Sigmoid colon (tissue), 7 donors: ENCODE measurements at places on chromosomes 7 and 10. TPM values are rescaled to one million over a fixed set of nuclear protein-coding genes. Genes with fewer than 3 reads are reported as not detected.

DNA sequence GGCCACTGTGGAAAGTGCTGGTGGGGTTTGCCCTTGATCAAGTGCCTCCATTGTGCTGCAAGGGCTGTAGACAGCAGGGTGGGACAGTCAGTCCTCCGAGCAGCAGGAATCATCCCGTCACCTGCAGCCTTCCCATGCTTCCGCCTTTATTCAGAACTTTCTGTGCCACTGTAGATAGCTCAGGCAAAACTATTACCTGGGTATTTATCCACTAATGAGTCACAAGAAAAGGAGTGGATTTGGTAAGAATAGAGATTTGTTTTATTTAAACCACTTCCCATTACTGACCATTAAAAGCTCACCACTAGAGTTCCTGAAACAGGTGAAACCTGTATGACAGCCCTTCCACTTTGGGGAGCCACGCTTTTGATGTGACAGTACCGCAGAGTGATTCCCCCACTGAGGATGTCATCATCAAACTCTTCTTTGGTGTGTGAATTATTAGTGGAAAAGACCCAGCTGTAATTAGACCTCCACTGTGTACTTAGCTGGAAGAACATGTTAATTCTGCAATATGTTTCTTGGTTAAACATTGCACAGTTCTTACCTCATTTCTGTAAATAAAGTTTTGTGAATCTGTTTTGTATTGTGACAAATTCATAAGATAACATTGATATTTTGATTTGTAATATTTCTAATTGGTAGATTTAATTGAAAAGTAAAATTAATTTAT lies 208.8 kb downstream of the MLLT10 start:
- H3K4me1 ChIP-seq, result no peaks in the 10 kb centered on the region
- H3K27ac ChIP-seq, result no peak overlapping the region
- H3K36me3 ChIP-seq, result peaks cover 23% of the 10 kb centered on the region
- no peaks in the 10 kb centered on the region for H3K27me3 ChIP-seq
- DNase-seq, result no peak

GRCh38 chr10:119461923-119462322 lies 80.6 kb downstream of the RGS10 start:
- DNase-seq, result no peak
- H3K4me1 ChIP-seq, result no peaks in the 10 kb centered on the region

The MCU gene
- total RNA-seq, result 14.7 TPM

The ANKRD30A gene
- total RNA-seq, result not detected

- H3K36me3 ChIP-seq, result no peaks in the 10 kb centered on the region
- no peak for DNase-seq
- H3K27me3 ChIP-seq, result no peaks in the 10 kb centered on the region
- H3K4me1 ChIP-seq, result peaks cover 18% of the 10 kb centered on the region
Observed at GRCh38 chr7:40826411-40827221, 691.8 kb downstream of the SUGCT start.
